SK-N-SH (cell line): ENCODE measurements at places on chromosomes 7 and 10.
A peak's percentile ranks its signal among the peaks of the same experiment; 100 is the strongest.

DNA sequence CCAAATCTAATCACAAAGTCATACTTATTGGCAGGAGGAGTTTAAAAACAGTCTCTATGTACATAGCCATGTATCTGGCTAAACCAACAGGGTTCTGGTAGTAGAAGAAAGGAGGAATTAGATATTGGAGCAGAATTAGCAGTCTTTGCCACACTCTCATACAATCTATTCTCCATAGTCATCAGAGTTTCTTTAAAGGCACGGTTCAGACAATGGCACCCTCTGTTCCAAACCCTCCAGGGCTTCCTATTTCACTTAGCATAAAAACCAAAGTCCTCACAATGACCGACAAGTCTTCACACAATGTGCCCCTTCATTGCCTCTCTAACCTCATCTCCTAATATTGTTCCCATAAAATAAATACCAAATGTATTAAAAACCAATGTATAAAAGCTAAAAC is 12.7 kb downstream of the ZNF438 start:
- DNase-seq: no peak

GRCh38 chr10:28533571-28534304 is 820 bp downstream of the WAC start:
- DNase-seq: peak; percentile 83

DNA sequence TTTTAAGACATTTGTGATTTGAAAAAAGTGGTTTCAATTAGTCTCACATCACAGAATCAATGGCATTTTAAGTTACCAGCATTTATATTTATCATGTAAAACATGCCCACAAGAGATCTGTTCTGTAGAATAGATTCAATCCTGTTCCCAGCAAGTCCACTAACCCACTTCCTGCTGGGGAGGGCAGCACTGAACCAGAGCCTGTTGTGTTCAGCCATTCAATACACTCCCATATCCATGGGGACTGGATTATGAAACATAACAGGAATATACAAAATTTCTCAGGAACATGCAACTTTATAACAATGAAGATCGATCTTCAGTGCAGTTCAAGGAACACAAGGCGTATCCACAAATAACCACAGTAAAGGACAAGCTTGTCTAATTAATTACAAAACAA is 24.4 kb upstream of the ANK3 start:
- no peak for DNase-seq

- DNase-seq: peak; percentile 44
These were observed 322.7 kb downstream of the LHFPL3 start for GRCh38 chr7:104650991-104651640.

DNA sequence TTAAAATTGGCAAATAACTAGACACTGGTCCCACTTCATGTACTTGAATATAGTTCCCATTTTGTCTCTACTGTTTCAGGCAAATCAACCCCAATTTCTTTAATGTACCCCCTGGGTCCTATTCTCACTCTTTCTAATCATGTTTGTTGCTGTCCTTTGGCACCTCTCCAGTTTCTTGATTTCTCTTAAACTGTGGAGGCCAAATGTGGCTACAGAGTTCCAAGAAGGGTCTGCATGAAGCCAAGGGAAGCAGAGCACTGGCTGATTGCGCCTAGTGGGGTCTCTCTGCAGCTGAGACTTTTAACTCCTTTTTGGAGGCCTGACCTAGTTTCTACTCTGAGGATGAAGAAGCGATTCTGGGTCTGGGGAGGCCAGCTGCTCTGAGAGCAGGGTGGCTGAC is 6.7 kb upstream of the ADAM12 start:
- DNase-seq: no peak

DNA sequence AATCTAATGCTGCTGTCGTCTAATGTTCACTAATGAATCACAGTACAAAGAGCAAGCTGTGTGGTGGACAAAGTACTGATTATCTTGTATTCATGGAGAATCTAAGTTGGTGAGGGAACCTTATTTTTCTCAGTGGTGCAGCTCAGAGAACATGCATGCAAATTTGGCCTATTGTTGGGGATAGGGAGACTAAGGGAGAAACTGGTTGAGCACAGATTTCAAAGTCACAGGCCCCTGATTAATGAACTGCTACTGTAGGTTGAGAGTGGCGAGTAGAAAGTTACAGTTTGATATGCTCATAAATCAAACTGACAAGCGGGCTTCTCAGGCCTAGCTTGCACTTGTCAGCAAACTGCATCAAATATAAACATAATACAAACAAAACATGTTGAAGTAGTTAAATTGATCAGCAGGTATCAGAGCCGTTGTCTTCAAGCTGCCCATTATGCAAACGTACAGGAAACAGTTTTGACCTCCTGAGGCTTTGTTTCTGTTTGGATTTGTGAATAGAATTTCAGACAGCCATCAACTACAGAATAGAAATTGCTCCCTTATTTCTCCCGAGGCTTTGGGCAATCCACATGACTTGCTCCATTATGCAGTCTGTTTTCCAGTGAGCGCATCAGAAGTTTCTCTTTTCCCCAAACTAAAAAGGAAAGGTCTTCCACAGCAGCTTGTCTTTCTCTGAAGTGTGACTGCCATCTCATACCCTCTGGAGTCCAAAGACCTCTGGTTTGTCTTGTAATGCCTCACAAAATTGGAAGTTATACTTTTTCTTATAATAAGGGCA is 215.8 kb downstream of the FOXP2 start:
- no peak for DNase-seq

GRCh38 chr7:85177316-85177715 is 9.5 kb downstream of the SEMA3D start:
- no peak for DNase-seq

- no peak for DNase-seq
These were observed 215.3 kb upstream of the GLI3 start for GRCh38 chr7:42452356-42452755.
